NCI-H2107 (cell line): ENCODE measurements at places on chromosomes 7 and 10.

GRCh38 chr10:85967594-85967993 lies 399.0 kb downstream of the GRID1 start:
- no peak for DNase-seq

DNA sequence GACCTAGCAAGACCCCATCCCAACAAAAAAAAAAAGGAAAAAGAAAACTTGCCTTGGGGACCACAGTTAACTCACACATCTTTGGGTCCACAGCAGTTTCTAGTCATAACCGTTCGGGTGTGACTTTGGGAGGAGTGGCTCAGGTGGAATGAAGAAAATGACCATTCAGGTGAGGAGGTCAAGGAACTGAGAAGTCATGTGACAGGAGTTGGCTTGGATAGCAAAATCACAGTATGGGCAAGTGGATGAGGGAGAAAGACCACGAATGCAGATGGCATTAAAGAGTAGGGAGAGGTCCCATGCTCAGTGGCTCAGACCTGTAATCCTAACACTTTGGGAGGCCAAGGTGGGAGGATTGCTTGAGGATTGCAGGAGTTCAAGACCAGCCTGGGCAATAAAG lies 17.1 kb upstream of the CNOT4 start:
- no peak for DNase-seq

DNA sequence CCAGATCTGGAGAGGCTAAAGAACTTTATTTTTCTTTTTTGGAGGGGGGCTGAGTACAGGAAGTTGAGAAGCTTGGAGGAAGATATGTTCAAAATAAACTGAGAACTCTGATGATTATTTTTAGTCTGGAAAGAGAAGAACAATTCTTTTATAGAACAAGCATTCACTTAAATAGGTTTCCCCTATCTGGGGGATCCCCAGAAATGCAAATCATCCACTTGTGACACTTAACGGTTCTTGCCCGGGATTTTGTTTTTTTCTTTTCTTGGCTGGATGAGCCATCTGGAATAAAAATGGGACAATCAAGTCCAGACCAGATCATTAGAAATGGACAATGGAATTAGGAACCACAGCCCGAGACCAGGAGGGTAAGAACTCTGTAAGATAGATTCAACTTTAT lies 95.9 kb upstream of the EGR2 start:
- DNase-seq = no peak

DNA sequence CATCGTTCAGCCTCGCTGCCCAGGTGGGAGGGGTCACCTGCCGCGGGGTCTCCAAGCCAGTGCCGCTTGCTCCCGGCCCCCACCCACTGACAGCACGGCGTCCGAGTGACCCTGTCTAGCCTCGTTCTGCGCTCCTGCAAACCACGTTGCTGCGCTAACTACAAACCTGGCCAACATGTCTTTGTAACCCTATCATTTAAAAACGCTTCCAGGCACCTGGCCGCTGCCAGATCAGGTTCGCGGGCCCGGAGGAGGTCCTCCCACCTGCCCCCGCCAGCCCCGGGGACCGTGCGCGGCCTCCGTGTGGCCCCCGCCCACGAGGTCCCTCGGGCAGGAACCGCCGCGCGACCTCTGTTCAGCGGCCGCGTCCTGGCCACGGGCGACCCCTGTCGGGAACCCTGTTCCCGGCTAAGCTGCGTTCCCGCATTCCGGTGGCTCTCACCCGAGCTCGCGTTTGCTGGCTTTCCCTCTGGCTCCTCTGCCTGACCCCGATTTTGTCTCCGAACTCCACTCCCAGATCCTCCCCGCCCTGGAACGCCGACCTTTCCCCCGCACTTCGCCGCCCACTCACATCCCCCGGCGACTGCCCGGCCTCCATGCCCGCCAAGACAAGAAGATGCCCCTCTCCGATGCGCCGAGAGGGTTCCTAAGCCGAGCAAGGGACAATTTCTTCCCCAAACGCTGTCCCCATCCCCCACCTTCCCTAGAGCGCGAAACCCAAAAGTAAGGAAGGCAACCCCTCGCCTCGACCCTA lies 2.4 kb downstream of the SFMBT2 start:
- DNase-seq = no peak

- no peak for DNase-seq
Measured at GRCh38 chr7:105307163-105307672, 81.5 kb downstream of the SRPK2 start.

- DNase-seq = no peak
Measured at GRCh38 chr10:6386346-6386745, 183.6 kb downstream of the PFKFB3 start.

GRCh38 chr10:124742413-124743190 lies 1.6 kb downstream of the FAM53B start:
- DNase-seq = no peak

GRCh38 chr7:99768471-99768870 lies 15.5 kb downstream of the CYP3A4 start:
- DNase-seq = no peak

DNA sequence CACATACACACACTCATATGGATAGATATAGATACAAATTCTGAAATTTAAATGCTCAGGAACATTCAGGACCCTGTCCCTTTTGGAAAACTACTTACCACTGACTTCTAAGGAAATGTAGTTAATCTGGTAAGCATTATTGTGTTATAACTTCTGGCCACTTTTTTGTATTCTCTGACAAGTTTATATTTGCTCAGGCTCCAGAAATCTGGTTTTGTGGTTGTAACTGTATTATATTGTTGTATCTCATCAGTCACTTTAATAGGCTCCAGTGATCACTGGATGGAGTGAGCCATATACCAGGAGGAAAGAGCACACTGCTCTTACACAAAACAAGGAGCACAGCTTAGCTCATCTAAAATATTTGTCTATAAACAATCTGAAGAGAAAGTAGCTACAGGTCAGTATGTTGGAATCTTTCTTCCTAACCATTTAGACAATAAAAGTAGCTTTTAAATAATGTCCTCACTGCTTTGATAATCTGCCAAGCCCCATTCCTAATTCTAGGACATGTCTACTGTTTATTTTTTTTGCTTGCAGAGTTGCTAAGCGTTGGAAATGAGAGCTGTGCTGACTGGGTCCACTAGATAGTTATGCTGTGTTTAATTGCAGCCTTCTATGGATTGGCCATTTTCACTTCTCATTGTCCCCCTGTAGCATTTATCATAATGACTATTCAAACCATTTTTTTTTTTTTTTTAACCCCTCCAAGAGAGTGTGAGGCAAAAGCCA lies 43.8 kb downstream of the SMNDC1 start:
- no peak for DNase-seq

DNA sequence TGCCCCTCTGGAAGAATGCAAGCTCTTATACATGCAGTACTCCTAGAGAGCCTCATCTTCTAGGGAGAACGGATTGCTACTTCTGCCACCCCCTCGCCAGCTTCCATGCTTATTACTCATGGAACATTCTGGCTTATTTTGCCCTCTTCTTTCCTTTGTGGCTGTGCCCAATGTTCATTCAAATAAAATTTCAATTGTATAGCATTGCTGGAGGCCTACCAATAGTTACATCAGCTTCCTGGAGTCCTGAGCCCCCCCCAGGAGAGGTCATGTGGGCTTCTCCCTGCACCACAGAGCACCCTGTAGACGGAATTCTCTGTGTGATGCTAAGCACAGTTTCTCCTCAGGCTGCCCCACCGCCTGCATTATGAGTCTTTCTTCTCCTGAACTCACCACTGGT lies 1094.0 kb downstream of the KCNMA1 start:
- DNase-seq = no peak

- DNase-seq = no peak
Measured at GRCh38 chr7:136045992-136046391, 68.8 kb upstream of the MTPN start.

DNA sequence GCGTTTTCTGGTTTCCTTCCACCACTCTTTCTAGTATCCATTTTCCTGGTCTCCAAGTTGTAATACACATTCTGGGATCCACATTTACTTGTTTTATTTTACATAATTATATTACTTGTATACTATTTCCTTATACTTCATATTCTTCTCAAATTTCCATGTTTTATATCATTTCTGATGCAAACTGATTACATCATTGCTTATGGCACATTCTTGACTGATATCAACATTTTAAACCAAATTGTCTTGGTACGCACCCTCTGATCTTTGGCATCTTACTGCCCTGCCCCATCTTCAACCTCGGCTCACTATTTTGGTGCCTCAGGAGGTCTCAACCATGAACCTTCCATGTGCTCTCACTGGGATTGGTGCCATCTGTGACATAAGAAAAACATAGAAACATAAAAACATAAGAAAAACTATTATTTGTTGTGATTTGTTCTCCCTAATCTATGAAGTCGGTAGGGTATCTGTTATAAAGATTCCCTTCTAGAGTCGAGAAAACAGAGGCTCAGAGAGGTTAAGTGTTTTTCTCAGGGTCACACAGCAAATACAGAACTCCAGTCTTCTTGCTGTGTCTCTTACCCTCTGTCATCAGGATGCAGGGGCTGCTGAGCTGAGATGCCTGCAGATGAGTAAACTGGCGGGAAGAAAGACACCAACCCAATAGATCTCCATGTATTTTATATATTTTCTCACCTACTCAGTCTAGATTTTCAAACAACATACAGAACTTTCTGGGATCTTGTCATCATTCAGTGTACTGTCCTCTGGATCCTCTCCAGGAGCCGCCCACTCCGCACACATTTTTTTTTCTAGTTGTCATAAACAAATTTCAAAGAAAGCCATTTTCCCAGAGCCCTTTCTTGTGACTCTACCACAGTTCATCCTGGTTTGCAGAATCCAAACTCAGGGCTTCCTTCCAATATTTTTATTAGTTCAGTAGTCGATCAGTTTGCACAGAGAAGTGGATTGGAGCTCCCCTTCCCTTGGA lies 79.5 kb downstream of the PARP12 start:
- DNase-seq = no peak

GRCh38 chr10:33337326-33337957 lies 3.0 kb upstream of the NRP1 start:
- no peak for DNase-seq

DNA sequence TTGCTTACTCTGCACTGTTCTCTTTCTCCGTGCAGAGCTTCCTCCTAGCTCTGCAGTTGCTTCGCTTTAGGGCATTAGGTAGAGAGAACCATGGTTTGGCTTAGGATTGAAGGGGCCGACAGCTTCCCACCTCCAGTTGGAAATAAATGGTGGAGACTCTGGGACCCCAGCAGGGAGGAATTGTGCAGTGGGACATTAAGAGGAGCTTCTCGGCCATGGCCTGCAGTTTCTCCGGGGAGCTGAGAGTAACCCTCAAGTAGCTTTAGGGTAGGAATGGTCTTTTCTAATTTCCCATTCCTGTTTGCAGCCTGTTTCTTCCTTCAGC lies 1.2 kb downstream of the SUFU start:
- no peak for DNase-seq

- no peak for DNase-seq
Measured at GRCh38 chr10:6530211-6530840, 49.8 kb downstream of the PRKCQ start.

- DNase-seq = no peak
Measured at GRCh38 chr10:32964270-32964669, 6.2 kb upstream of the ITGB1 start.

- peak; percentile 65 for DNase-seq
Measured at GRCh38 chr7:30800785-30801252, 29.6 kb downstream of the MINDY4 start.

- DNase-seq = no peak
Measured at GRCh38 chr10:7605565-7606295, 61.0 kb downstream of the ITIH5 start.

GRCh38 chr7:55550010-55550663 lies 22.2 kb downstream of the VOPP1 start:
- DNase-seq = peak; percentile 28

DNA sequence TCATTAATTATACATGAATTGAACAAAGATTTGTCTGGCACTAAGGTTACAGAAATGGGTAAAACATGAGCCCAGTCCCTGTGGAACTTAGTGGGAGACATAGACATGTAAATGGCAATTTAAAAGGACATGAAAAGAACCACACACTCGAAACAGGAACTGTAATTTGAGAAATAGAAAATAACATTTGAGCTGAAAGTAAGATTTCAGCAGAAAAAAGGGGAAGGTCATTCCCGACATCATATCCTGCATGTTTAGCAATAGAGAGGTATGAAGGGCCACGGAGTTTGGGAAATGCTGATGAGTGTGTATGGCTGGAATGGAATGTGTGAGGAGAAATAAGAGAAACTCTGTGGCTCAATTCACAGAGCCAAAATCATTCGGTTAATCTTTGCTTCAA lies 175.4 kb upstream of the AHR start:
- DNase-seq = no peak

DNA sequence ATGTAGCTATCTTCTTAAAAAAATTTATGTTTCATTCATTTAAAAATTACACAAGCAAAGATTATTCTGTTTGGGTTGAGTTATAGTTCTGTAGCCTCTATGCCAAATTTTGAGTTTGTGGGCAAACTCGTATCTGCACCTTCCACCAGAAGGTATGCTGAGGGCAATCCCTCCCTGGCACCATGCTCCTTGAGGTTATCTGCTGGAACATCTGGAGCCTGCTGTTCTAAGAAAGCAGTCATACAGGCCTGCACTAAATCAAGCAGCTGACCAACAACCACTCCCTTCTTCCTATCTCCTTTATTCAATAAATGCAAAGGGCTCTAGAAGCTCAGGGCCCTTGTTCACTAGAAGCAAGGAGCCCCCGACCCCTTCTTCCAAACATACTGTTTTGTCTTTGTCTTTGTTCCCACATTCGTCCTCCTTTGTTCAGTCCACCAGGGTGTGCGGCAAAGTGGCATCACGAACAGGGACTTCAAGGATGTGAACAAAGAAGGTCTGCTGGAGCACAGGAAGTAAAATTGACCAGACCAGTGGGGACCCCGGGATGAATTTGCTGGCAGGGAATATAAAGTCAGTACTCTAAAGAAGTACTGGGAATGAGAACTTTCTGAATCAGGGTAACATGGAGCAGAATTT lies 36.4 kb downstream of the OR13A1 start:
- DNase-seq = no peak

DNA sequence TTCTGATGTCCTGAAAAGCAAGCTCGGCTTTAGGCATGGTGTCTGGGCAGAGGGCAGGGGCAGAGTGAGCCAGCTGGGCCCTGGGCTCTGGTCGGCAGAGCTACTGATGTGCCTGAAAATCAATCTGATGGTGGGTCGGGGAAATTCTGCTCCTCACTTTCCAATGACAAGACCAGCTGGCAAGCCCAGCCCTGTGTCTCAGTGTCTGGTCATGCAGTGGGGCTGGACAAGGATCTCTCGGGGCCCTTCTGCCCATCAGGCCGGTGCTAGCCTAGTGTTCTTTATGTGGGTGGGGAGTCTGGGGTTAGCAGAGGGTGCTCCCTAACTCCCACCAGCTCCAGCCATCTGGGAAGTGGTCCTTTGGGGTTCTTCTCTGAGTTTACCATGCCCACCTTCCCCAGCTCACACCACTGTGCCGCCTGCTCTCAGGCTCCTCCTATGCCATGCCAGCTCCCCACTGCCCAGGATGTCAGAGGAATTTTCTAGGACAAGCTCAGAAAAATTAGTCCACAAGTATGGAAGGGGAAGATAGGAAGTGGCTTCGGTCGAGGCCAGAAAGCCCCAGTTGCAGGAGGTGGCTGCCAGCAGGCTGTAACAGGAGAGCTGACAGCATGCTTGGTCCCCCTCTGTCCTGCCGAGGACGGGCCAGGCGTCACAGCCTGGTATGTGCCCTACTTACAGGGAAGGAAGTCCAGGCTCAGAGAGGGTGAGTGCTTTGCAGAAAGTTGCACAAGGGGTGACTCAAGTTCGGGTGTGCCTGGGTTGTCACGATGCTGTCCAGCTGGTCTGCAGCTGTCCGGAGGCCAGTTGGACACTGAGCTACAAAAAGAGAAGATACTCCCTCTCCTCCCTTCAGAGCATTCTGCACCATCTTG lies 135.2 kb downstream of the ADCY1 start:
- DNase-seq = no peak
